Amniotic epithelial cell (primary cell): ENCODE measurements at places on chromosomes 12 and 14.

DNA sequence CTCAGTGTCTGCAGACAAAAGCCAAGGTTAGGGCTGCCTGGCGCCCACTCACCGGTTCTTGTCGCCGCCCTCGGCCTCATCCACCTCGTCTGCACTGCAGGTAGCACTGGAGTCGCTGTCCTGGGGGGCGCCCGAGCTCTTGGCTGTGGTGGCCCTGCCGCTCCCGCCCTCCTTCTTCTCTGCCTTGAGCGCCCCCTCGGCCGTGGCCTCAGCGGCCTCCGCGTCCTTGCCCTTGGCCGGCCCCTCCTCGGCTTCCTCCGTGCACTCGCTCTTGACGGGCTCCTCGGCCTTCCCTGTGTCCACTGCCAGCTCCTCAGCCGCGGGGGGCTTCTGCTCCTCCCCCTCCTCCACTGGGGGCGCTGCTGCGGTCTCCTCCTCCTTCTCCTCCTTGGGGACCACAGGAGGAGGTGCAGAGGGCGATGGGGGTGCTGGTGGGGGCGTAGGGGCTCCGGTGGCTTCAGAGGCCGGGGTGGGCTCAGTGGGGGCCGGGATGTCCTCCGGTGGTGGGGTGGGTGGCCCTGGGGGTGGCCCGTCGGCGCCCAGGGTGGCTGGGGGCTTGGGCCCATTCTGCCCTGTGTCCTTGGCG is 77.2 kb downstream of the RFLNA start:
- no peak for DNase-seq

DNA sequence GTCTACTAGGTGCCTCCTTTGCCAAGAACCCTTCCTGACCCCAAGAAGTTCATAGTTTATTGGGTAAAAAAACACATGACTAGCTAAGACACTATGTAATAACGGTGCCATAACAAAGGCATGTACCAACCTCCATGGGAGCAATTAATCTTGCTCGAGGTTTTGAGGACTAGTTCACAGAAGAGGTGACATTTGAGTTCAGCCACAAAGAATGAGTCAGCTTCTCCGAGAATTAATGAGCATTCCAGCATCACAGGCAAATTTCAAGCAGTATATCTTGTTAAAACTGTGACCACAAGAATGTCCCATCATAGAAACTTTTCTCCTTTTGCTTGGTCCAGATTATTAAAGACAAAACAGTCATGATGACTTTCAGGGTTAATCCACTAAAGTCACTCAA is 113.0 kb upstream of the RAP1B start:
- DNase-seq = peak; percentile 98

GRCh38 chr12:94873734-94874517 is 129.6 kb downstream of the NDUFA12 start:
- no peak for DNase-seq

- no peak for DNase-seq
Measured at GRCh38 chr14:99361596-99362215, 89.7 kb upstream of the BCL11B start.

- no peak for DNase-seq
Measured at GRCh38 chr14:77125281-77125801, 16.2 kb downstream of the ZDHHC22 start.

GRCh38 chr12:5295996-5296395 is 135.9 kb upstream of the NTF3 start:
- DNase-seq = no peak

GRCh38 chr12:86137936-86138335 is 118.3 kb downstream of the MGAT4C start:
- peak; percentile 86 for DNase-seq

DNA sequence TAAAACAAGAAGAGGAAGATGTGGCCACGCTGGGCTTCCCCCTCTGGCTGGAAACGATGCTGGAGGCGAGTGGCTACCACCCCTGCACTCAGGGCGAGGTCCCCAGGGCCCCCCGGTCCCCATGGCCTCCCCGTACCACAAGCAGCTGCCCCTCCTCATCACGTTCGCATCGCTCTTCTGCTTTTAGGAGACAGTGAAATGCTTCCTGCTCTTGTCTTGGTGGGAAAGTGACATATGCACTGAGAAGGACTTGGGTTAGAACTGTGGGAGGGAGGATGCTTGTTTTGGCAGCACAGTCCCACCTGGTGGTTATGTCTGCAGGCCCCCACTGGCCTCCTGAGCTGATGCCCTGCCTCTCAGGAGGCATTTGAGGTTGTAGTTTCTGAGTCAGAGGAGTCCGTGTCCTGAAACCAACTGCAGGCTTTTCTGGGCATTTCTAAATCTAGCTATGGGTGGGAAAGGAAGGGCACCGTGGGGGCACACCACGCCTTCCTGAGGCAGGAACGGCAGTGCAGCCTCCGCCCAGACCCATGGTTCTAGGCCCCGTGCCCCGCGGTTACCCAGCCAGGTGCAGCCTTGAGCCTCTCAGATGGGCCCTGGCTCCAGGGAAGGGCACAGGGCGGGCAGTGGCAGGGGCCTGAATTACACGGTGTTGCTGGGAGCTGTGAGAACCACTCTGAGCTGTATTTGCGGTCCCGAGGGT is 139.3 kb downstream of the ADGRD1 start:
- no peak for DNase-seq

- no peak for DNase-seq
Measured at GRCh38 chr12:87656311-87656710, 372.9 kb downstream of the C12orf50 start.

GRCh38 chr14:65637780-65638179 is 225.2 kb downstream of the FUT8 start:
- peak; percentile 7 for DNase-seq

GRCh38 chr14:56394826-56395530 is 184.6 kb upstream of the TMEM260 start:
- DNase-seq = no peak

GRCh38 chr12:11545484-11546330 is 103.8 kb upstream of the ETV6 start:
- peak; percentile 44 for DNase-seq

DNA sequence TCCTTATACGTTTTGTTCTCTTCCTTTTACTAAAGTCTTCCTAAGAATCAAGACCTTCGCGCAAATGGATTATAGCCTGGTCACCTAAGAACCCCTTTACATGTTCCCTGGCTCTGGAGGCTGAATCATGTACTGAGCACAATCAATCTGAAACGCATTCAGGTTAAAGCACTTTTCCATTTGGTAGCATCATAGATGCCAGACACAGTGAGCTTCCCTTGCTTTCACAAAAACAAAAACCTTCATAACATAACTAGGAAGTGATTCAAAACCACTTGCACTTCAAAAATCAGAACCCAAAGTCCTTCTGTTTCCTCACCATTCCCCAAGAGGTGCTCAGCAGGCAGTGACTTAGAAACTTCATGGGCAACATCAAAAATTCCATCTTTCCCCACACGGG is 105.4 kb downstream of the CRACR2A start:
- no peak for DNase-seq

DNA sequence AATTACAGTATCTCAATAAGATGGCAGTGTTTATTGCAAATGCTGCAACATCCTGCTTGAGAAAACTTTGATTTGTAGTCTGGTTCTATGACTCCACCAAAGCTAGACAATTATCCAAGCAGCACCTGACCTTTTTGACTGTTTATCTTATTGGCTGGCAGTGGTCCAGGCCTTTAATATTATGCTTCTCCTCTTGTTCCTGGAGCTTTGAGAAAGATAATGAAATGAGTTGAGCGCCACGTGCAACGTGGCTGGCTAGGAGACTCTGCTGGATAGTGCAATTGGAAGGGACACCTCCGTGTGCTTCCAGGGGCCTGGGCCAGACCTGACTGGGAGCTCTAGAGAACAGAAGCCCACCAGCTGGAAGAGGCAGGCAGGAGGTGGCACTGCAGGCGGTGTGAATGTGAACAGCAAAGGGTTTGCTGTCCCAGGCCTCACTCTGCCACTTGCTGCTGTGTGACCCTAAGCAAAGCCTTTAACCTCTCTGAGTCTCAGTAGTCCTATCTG is 349.3 kb downstream of the CACNA1C start:
- no peak for DNase-seq

- DNase-seq = peak; percentile 42
Measured at GRCh38 chr12:81644503-81644902, 114.6 kb downstream of the PPFIA2 start.

DNA sequence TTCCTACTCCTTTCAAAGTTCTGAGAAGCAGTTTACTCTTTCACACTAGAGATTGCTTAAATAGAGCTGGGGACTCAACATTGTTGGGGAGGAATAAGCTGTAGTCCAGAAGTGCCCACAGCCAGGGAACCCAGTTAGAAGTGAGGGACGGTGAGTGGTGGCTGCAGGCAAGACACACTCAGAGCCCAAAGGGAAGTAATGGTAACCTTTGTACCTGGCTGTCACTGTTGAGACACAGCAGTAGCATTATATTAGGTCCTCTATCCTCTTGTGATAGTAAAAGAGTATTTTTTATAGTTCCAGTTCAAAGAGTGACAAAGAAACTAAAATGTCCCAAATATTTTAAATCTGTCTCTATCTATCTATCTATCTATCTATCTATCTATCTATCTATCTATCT is 263.3 kb downstream of the TTC6 start:
- no peak for DNase-seq

- DNase-seq = peak; percentile 53
Measured at GRCh38 chr12:12722435-12723148, 5.4 kb downstream of the CDKN1B start.

DNA sequence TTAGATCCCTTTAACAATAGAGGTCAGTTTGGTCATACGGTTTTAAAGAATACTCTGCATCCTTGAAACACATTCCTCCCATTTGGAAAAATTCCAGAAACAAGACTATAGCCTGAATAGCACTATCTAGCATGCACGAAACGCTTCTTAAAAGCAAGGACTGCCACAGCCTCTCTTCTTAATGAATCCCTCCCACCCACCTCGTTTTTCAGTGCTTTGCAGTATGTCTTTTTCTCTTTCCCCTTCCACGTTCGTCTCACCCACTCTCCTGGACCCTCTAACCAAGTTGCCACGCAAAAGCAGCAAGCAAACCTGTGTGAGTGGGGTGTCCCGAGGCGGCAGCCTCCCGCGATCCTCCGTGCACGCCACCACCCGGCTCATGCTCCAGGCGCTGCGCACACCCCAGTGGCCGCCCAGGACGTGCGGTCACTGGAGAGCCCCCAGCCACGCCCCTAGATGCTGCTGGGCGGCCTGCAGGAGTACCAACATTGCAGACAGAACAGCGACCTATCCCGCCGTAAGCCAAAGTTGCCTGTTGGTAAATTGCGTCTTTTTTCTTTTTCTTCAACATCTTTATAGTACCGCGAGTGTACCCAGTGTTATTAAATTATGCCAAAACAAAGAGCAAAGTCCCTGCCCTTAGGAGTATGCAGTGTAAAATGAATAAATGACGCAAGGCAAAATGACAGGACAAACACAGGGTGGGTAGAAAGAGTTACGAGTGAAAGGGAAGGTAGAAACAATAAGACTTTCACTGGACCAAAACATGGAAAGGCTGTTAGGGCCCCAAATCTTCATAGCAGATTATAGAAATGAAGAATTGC is at the start of gene SLC38A4:
Gene SLC38A4, minus strand, starts transcription at position 407 of the 824 bp plus-strand sequence. CDS start 32,926 bp downstream, outside the sequence.
- peak; percentile 33 for DNase-seq

GRCh38 chr14:88563845-88564244 is 1.0 kb downstream of the ZC3H14 start:
- no peak for DNase-seq

DNA sequence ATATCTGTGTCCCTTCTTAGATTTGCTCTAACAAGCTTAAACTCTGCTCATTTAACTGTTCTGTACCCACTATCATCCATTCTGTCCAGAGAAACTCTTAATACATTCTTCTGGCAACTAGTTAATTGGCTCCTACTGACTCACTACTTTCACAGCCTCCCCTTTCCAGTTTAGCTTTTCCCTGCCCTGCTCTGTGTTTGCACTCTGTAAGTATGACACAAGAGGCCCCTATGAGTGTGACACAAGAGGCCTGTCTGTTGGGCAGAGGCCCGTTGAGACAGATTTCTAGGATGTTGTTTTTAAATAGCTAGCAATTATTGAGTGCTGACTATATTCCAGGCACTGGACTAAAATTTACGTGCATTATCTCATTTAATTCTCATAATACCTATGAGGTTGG is 246.0 kb upstream of the DAAM1 start:
- peak; percentile 36 for DNase-seq

DNA sequence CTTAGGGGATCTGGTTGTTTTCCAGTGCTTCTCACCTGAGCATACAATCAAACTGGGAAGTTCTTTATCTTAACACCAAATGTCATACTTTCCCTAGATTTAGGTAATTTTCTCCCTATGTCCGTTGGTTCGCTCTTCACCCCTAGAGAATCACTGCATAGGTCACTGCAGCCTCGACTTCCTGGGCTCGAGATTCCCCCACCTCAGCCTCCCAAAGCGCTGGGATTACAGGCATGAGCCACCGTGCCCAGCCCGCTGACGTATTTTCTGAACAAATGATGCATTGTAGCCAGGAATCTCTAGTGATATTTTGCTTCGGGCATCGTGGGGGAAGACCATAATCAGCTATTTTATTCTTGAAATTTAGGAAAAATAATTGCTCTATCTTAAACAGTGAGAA is 1.1 kb upstream of the RPL41 start:
- peak; percentile 31 for DNase-seq

- no peak for DNase-seq
Measured at GRCh38 chr14:50997712-50998111, 53.4 kb upstream of the PYGL start.
